ENCODE measurements at places on chromosomes 7 and 10.

DNA sequence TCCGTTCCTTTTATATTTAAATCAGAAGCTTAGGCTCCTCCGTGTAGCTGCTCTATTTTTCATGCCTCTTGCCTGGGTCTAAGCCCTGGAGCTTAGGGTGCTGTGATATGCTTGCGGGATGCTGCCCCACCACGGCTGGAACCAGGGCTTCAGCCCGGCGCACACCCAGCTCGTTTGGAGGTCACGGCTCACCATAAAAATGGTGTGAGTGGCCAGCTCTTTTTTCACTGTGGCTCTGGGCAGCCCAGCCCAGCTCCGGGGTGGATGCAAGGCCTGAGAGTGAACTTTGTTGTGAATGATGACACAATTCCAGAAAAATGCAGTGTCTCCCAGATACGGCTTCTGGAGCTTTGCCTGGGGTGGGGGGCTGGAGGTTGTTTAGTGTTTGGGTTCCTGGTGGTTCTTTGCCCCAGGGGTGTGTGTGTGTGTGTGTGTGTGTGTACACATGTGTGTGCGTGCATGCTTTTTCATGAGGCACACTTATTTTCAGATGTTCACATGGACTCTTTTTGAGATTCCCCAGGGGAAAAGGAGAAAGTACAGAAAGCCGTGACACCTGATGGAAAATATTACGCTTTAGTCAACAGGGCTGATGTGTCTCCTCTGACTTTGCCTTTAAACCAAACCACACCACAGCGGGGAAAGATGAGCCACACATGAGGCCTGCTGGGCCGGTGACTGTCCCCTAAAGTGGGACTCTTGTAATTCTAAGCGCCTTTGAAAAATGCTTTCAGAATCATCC lies 46.2 kb downstream of the GRK5 start:
- DNase-seq = no peak

DNA sequence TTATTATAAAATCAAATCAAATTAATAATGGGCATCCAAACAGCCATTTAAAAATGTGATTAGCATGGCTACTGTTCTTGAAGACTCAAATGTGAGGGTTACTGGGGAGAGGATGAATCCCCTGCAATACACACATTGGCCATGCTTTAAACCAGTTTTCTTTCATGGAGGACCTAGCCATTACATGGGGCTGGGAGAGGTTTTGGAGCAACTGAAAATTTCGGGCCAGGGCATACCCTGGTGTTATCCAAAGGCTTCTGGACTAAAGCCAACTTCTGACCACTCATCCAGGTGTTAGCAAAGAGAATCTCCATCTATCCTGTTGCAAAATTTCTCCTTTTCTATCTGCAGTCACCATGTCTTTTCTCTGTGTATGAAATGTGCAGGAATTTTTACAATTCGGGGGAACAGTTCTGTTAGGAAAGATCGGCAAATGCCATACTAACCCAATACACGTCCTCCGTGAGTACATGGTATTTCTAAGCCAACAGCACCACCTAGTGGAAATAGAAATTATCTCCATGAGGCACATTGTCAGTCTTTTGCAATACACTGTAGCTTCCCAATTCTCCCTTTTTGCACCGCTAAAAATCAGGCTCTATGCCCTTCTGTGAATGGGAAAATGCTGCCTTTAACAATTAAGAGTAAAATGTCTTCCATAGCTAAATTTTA lies 47.0 kb upstream of the ZNF107 start:
- DNase-seq = no peak

DNA sequence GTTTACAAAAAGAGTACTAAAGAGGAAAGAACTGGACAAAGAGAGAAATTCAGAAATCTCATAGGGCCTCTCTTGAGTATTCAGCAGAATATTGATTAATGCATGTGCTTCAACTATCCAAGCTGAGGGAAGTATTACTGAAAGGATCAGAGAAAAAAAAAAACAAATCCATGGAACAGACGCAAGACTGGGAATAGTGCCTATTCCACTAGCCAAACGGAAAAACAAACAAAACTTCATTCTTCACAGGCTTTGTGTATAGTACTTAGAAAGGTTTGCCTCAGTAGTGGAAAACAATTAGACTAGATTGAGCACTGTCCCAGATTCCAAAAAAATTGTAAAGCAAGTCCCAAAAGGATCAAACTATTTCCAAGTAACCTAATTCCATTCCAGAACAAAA lies 106.2 kb downstream of the TFEC start:
- DNase-seq = no peak

DNA sequence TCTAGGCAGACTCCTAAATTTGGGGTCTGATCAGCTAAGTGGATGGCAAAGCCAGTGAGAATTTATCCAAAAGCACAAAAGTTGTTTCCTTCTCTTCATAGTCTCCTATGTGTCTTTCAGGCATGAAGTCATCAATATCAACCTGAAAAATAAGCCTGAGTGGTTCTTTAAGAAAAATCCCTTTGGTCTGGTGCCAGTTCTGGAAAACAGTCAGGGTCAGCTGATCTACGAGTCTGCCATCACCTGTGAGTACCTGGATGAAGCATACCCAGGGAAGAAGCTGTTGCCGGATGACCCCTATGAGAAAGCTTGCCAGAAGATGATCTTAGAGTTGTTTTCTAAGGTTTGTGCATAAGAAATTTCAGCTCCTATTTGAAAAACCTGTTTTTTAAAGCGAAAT lies 4.8 kb downstream of the GSTO1 start:
- no peak for DNase-seq
